ENCODE measurements at places on chromosomes 5 and 9.

- H3K27ac ChIP-seq = no peak overlapping the region
- H3K36me3 ChIP-seq = no peaks in the 10 kb centered on the region
- no peak for DNase-seq
- H3K4me1 ChIP-seq = no peaks in the 10 kb centered on the region
Observed at GRCh38 chr5:145752947-145753346, 82.2 kb downstream of the PRELID2 start.

- H3K36me3 ChIP-seq = no peaks in the 10 kb centered on the region
- H3K27me3 ChIP-seq = no peaks in the 10 kb centered on the region
- no peak for DNase-seq
- H3K27ac ChIP-seq = no peak overlapping the region
Observed at GRCh38 chr9:113901221-113901688, 25.1 kb downstream of the ZNF618 start.

DNA sequence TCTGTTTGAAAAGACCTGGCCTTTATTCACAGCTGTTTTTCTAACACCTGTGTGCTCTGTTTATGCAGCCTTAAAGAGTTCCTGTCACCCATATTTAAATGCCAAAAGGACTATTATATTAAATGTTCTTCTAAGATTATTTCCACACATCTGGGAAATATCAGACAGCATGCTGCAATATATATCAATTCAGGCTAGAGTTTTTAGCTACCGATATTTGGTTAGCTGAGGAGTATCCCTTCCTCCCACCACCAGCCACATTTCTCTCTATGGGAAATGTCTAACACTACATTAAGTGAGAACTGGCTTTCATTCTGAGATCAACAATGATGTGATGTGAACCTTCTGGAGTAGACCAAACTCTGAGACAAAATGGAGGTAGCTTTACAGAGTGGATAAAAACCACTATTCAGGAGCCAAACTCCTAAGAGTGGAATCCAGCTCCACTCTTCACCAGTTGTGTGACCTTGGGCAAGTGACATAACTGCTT is 509.2 kb downstream of the ZNF608 start:
- H3K27ac ChIP-seq = no peak overlapping the region
- H3K36me3 ChIP-seq = no peaks in the 10 kb centered on the region
- H3K4me1 ChIP-seq = no peaks in the 10 kb centered on the region
- no peaks in the 10 kb centered on the region for H3K27me3 ChIP-seq
- DNase-seq = no peak

- no peak overlapping the region for H3K4me3 ChIP-seq
- H3K27me3 ChIP-seq = no peaks in the 10 kb centered on the region
- no peak overlapping the region for H3K27ac ChIP-seq
- H3K4me1 ChIP-seq = peaks cover 4% of the 10 kb centered on the region
- no peaks in the 10 kb centered on the region for H3K36me3 ChIP-seq
- no peak for DNase-seq
Observed at GRCh38 chr9:133917375-133917774, 74.7 kb downstream of the VAV2 start.

DNA sequence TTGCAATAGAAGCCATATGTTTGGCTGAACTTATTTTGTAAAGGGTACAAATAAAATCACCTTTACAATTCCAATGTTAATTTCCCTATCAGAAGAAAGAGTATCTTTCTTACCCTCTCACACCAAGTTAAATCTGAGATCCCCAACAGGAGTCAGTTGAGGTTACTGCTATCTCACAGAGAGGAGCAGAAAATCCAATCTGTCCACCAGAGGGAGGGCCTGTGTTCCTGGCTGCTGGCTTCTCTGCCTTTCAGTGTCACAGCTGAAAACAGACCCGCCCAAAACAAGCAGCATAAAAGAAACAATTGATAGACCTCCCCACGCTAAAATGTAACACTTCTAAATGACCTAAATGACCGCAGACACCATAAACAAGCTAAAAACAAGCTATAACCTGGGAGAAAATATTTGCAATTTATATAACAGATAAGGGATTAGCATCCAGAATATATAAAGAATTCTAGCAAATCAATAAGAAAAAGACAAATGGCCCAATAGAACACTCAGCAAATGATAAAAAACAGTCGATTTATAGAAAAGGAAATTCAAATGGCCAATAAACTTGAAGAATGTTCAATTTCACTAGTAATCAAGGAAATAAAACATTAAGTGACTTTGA is 24.5 kb upstream of the MVB12B start:
- H3K4me1 ChIP-seq = no peaks in the 10 kb centered on the region
- H3K36me3 ChIP-seq = no peaks in the 10 kb centered on the region
- no peak overlapping the region for H3K27ac ChIP-seq
- no peaks in the 10 kb centered on the region for H3K27me3 ChIP-seq

GRCh38 chr5:21391506-21391905 is 1403.5 kb upstream of the CDH18 start:
- no peak overlapping the region for H3K4me3 ChIP-seq
- H3K27me3 ChIP-seq = no peaks in the 10 kb centered on the region
- no peak overlapping the region for H3K27ac ChIP-seq

- H3K4me3 ChIP-seq = no peak overlapping the region
- H3K27me3 ChIP-seq = no peaks in the 10 kb centered on the region
- no peaks in the 10 kb centered on the region for H3K36me3 ChIP-seq
- H3K4me1 ChIP-seq = no peaks in the 10 kb centered on the region
- DNase-seq = no peak
- H3K27ac ChIP-seq = peak overlapping the region; percentile 10
Observed at GRCh38 chr5:172527559-172527958, 73.2 kb upstream of the SH3PXD2B start.

GRCh38 chr9:35561468-35562261 is 43.4 kb upstream of the TESK1 start:
- DNase-seq = no peak
- H3K4me1 ChIP-seq = no peaks in the 10 kb centered on the region
- no peak overlapping the region for H3K27ac ChIP-seq
- peaks cover 16% of the 10 kb centered on the region for H3K36me3 ChIP-seq
- H3K27me3 ChIP-seq = no peaks in the 10 kb centered on the region

DNA sequence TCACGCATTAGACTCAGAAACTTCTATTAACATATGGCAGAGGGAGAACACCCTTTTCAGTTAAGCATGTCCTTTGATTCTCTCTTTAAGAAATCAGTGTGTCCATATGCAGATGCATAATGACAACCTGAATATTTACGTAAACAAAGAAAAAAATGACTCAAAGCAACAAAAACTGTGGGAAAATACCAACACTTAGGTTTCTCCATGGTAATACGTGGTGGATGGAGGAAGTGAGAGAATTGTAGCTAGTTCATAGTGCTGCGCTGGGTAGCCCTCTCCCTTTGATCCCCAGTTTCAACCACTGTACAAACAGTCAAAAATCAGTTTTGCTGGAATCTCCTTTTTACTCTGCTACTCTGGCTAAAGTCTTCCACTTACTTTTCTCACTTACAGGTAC is 2.0 kb upstream of the MAP3K1 start:
- H3K27ac ChIP-seq = no peak overlapping the region
- no peaks in the 10 kb centered on the region for H3K4me1 ChIP-seq
- no peaks in the 10 kb centered on the region for H3K36me3 ChIP-seq
- H3K4me3 ChIP-seq = peak overlapping the region; percentile 89
- no peaks in the 10 kb centered on the region for H3K27me3 ChIP-seq
- no peak for DNase-seq

DNA sequence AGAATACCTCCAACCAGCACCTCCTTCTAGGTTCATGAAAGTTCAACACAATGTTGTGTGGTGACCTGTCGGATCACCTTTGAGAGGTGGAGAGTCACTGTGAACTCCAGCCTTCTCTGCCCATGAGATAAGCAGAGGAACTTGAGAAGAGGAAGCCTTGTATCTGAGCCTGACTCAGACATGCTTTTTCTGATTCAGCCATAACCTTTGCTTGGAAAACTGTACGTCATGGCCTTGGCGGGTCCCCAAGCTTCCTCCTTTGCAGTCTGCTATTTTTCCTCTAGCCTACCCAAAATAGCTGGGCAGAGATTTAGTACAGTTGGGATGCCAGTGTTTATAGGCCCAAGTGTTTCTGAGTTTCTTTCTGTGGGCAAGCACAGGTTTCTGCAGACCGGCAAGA is 274.7 kb downstream of the CETN3 start:
- no peaks in the 10 kb centered on the region for H3K27me3 ChIP-seq
- H3K4me3 ChIP-seq = no peak overlapping the region
- H3K36me3 ChIP-seq = no peaks in the 10 kb centered on the region
- no peaks in the 10 kb centered on the region for H3K4me1 ChIP-seq
- no peak overlapping the region for H3K27ac ChIP-seq
- DNase-seq = peak; percentile 57

- no peak for DNase-seq
- no peaks in the 10 kb centered on the region for H3K36me3 ChIP-seq
- no peak overlapping the region for H3K27ac ChIP-seq
- H3K27me3 ChIP-seq = no peaks in the 10 kb centered on the region
- H3K4me1 ChIP-seq = no peaks in the 10 kb centered on the region
- no peak overlapping the region for H3K4me3 ChIP-seq
Observed at GRCh38 chr5:173479711-173480110, 136.7 kb downstream of the BOD1 start.

DNA sequence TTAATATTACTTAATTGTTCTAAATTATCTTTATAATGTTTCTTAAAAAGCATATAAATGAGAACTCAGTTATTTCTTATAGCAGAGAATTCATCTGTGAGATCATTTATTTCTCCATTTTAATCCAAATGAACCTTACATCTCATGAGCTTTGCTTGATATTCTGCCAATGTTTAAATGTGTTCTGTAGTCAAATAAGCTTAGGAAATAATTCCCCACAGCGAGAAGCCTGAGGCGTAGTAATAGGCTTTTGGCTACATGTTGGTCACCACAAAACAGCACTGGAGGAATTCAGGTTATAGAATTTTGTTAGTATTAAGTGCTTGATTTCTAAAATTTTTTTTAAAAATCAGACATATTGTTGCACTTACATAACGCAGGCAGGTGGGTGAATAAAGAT is 585.3 kb upstream of the RORB start:
- no peak overlapping the region for H3K4me3 ChIP-seq
- H3K27me3 ChIP-seq = no peaks in the 10 kb centered on the region
- H3K27ac ChIP-seq = no peak overlapping the region
- DNase-seq = no peak
- no peaks in the 10 kb centered on the region for H3K4me1 ChIP-seq

DNA sequence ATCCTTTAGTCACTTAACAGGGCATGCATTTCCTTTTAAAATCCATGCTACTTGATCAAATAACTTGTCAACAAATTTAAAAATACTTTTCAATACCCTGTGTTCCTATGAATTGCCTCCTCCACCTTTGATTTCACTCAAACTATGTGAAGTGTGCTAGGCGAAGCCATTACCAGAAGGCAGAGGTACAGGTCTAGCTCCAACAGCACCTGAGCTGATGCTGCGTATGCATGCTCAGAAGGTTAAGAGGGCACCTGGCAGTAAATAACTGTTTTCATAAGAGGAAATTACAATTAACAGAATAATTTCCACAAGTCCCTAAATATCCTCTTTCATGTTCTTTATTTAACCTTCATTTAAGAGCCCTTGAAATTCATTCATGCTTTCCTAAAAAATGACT is 251.8 kb downstream of the EFNA5 start:
- no peaks in the 10 kb centered on the region for H3K36me3 ChIP-seq
- no peak for DNase-seq
- no peak overlapping the region for H3K27ac ChIP-seq
- no peaks in the 10 kb centered on the region for H3K27me3 ChIP-seq
- H3K4me1 ChIP-seq = peaks cover 10% of the 10 kb centered on the region
- H3K4me3 ChIP-seq = no peak overlapping the region

DNA sequence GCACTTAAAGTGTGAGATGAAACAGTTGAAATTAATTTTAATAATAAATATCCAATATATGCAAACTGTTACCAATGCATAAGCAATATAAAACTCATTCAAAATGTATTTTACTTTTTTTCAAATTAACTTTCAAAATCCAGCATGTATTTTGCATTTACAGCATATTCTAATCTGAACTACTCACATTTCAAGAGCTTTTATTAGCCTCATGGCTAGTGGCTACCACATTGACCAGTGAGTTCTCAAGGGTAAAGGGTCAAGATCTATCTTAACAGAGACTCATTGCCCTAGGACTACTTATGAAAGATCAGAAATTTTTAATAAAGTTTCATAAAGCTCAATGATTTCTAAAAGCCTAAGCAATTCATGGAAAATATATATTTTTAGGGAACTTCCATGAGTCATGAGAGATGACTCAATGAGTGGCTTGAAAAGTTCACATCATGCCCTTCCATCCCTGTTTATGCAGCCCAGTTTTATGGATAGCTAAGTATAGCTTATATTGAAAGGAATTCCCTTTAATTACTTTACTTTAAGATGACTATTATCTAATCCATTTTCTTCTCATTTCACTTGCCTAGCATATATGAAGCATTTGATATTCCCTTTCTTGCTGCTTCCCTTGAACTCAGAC is 608.6 kb downstream of the SLCO4C1 start:
- no peaks in the 10 kb centered on the region for H3K4me1 ChIP-seq
- no peaks in the 10 kb centered on the region for H3K36me3 ChIP-seq
- H3K27ac ChIP-seq = no peak overlapping the region
- DNase-seq = no peak
- H3K4me3 ChIP-seq = no peak overlapping the region
- no peaks in the 10 kb centered on the region for H3K27me3 ChIP-seq

- H3K27me3 ChIP-seq = no peaks in the 10 kb centered on the region
- no peak overlapping the region for H3K27ac ChIP-seq
- H3K4me3 ChIP-seq = no peak overlapping the region
- no peaks in the 10 kb centered on the region for H3K4me1 ChIP-seq
Observed at GRCh38 chr9:114723931-114724330, 41.9 kb upstream of the TEX48 start.

GRCh38 chr9:89812556-89813181 is 207.9 kb downstream of the GADD45G start:
- H3K27me3 ChIP-seq = no peaks in the 10 kb centered on the region
- no peak overlapping the region for H3K27ac ChIP-seq
- DNase-seq = no peak
- H3K4me3 ChIP-seq = no peak overlapping the region

- H3K4me3 ChIP-seq = no peak overlapping the region
- no peaks in the 10 kb centered on the region for H3K36me3 ChIP-seq
- no peaks in the 10 kb centered on the region for H3K4me1 ChIP-seq
Observed at GRCh38 chr5:180334176-180334575, 19.0 kb downstream of the GFPT2 start.

DNA sequence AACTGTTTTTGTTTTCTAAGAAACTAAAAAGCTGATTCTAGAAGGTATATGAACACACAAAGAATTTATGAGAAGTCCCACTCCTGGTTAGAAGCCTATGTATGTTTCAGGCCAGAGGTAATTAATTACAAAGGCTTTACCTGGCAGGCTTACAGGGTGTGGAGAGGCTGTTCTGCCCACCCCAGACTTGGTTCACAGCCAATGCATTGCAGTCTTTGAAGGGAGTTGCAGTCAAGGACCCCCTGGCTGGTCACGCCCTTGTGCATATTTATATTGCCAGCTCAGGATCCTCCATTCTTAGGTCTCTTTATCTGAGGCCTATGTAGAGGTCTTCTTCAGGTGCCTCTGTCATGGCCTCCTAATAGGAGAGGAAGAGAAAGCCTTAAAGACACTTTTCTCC is 13.6 kb upstream of the PRSS3 start:
- no peak for DNase-seq
- H3K4me3 ChIP-seq = no peak overlapping the region
- H3K27ac ChIP-seq = no peak overlapping the region

- no peak overlapping the region for H3K27ac ChIP-seq
- no peak for DNase-seq
- H3K27me3 ChIP-seq = peaks cover 3% of the 10 kb centered on the region
Observed at GRCh38 chr5:135183464-135183863, 149.4 kb upstream of the PITX1 start.

Measured in kidney (tissue), 22 donors.